ENCODE measurements at places on chromosomes 3 and 15.

GRCh38 chr3:35144011-35144410 is 495.3 kb upstream of the ARPP21 start:
- no peak for DNase-seq

GRCh38 chr15:45677797-45678196 is 43.0 kb downstream of the SQOR start:
- DNase-seq = no peak

DNA sequence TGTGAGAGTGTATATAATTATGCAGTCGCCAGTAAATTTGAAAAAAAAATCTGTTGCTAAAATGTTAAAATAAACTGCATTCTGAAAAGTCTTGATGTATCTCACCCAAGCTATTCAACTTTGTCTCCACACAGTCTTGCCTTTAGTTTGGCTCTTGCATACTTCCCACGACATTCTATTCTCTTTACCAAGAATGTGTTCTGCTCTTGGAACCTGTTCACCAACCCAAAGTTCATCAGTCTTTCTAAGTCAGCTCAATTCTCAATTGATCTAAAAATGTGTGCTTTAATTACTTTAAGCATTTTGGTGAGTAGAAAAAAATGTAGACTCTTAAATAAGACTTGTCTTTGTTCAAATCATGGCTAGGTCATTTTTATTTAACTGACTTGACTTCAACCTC is 657.7 kb upstream of the TBL1XR1 start:
- no peak for DNase-seq

GRCh38 chr3:38371541-38372213 is 25.1 kb downstream of the XYLB start:
- no peak for DNase-seq

DNA sequence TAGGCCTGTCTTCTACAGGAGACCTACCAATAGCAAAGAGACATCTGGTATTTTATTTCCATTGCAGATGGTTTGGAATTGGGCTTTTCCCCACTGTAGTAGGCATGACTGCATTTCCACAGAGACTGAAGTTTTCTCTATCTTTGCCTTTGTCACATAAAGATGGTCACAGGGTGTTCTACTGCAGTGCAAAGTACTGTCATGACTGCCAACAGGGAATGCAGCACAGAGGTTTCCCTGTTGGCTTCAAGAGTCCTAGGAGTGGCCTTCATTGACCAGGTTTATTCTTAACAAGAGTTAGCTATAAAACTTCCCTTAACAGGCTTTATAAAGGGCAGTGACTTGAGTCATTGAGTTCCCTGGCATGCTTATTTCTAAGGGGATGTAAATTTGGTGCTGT is 36.8 kb upstream of the TM4SF4 start:
- DNase-seq = no peak

GRCh38 chr3:50630877-50631276 is 13.9 kb downstream of the MAPKAPK3 start:
- no peak for DNase-seq
